ENCODE measurements at places on chromosomes 7 and 10.

- no peaks in the 10 kb centered on the region for H3K27me3 ChIP-seq
- H3K4me1 ChIP-seq: peaks cover 38% of the 10 kb centered on the region
Measured at GRCh38 chr7:123750389-123751230, 1.8 kb upstream of the WASL start.

- H3K4me3 ChIP-seq: no peak overlapping the region
- H3K27me3 ChIP-seq: no peaks in the 10 kb centered on the region
- H3K36me3 ChIP-seq: no peaks in the 10 kb centered on the region
- no peak overlapping the region for H3K27ac ChIP-seq
- DNase-seq: no peak
- H3K4me1 ChIP-seq: no peaks in the 10 kb centered on the region
Measured at GRCh38 chr7:90625051-90625450, 28.9 kb downstream of the CDK14 start.

DNA sequence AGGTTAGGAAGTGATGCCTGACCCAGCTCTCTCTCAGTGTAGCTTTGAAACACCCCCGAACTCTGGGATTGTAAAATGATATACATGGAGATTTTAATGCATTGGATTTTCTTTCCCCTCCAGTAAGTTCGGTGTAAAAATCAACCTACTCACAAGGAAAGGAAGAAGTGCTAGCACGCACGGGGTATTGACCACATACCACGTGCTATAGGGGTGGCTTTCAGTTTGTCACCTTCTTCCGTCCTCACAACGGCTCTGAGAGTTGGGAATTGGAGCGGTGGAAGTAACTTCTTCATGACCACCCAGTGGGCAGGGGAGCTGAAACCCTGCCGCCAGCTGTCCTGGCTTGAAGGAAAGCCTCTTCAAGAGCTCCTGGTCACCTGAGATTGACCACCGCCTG is 149.4 kb upstream of the PRR15 start:
- H3K27ac ChIP-seq: no peak overlapping the region
- no peaks in the 10 kb centered on the region for H3K4me1 ChIP-seq
- DNase-seq: no peak

DNA sequence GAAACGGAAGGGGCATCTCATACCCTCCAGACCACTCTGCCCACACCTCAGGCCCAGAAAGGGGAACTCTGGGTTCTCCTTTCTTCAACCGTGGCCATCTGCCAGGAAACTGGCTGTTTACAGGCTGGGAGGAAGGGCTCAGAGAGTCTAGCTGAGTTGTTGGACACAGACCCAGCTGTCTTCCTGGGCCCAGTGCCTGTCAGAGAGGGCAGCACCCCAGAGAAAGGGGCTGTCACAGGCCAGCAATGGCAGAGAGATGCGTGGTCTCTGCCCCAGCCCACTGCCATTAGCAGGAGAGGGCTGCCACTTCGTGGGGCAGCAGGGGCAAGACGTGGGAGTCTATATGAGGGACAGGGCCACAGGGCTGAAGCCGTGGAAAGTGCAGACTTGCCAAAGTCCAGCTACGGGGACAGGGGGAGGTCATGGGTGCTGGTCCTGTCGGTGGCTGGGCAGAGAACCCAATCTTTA is 11.0 kb downstream of the GRID1 start:
- H3K27ac ChIP-seq: no peak overlapping the region
- no peaks in the 10 kb centered on the region for H3K36me3 ChIP-seq
- peak; percentile 94 for DNase-seq
- peaks cover 2% of the 10 kb centered on the region for H3K27me3 ChIP-seq

- no peaks in the 10 kb centered on the region for H3K27me3 ChIP-seq
- no peak for DNase-seq
- no peaks in the 10 kb centered on the region for H3K4me1 ChIP-seq
- H3K4me3 ChIP-seq: no peak overlapping the region
- H3K36me3 ChIP-seq: no peaks in the 10 kb centered on the region
- H3K27ac ChIP-seq: no peak overlapping the region
Measured at GRCh38 chr7:118755067-118755625, 530.6 kb downstream of the ANKRD7 start.

DNA sequence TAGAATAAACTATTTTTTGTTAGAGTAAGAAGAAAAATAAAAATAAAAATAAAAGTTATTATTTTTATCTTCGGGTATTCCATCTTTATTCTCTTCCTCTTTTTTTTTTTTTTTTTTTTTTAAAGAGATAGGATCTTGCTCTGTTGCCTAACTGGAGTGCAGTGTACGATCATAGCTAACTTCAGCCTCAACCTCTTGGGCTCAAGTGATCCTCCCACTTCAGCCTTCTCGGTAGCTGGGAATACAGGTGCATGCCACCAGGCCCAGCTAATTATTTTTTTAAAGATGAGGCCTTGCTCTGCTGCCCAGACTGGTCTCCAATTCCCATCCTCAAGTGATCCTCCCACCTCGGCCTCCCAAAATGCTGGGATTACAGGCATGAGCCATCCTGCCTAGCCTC is 15.4 kb downstream of the STAM start:
- peak; percentile 42 for DNase-seq
- no peak overlapping the region for H3K27ac ChIP-seq
- H3K4me3 ChIP-seq: no peak overlapping the region
- peaks cover 24% of the 10 kb centered on the region for H3K36me3 ChIP-seq
- H3K27me3 ChIP-seq: no peaks in the 10 kb centered on the region
- H3K4me1 ChIP-seq: peaks cover 19% of the 10 kb centered on the region

DNA sequence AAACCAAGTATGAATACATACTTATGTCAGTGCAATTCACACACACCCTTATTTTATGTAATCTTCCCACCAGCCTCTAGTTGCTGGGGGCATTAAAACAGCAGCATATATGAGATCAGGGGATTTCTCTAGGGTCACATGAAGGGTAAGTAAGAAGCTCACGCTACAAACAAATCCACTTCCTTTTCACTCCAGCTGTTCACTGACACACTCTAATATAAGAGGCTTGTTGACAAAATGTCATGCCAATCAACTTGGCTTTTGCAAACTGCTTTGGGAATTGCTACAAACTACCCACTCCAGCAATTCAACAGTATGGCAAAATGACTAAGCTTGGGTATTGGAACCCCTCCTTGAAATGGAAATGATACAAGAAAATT is 10.3 kb downstream of the FAM3C start:
- H3K27ac ChIP-seq: no peak overlapping the region
- H3K27me3 ChIP-seq: no peaks in the 10 kb centered on the region
- H3K36me3 ChIP-seq: no peaks in the 10 kb centered on the region
- DNase-seq: peak; percentile 92

DNA sequence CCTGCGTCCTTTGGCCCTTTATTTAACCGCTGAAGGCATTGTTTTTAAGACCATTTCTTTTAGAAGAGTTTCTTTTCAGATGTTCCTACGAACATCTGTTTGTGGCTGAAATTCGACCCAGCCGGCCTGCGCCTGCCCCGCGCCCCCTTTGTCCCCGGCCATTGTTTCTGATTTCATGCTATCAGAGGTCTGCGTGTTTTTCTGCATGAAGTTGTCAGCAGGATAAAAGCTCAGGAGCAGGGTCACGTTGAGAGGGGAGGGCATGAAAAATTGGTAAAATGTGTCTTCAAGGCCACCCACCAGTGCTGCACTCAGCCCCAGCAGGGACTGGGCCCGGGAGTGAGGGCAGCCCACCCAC is 43.1 kb downstream of the NKX6-2 start:
- no peaks in the 10 kb centered on the region for H3K4me1 ChIP-seq
- peaks cover 16% of the 10 kb centered on the region for H3K36me3 ChIP-seq
- no peaks in the 10 kb centered on the region for H3K27me3 ChIP-seq
- no peak for DNase-seq
- H3K27ac ChIP-seq: no peak overlapping the region

DNA sequence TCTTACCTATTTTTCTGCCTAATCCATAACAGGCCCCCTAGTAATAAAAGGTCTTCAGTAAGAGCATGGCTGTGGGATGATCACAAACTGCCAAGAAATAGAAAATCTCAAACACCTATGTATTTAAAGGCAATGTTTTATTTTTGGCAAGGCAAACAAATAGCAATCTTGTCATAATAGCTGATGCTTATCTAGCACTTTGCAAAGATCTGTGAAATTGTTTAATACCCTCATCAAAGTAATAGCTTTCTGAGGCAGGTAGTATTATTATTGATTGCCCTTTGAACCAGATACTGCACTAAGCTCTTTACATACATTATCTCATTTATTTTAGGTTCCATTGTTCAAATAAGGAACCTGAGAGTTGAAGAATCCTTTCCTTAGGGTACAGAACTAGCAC is 1.6 kb upstream of the CADPS2 start:
- peaks cover 15% of the 10 kb centered on the region for H3K4me1 ChIP-seq
- H3K27ac ChIP-seq: no peak overlapping the region
- peaks cover 69% of the 10 kb centered on the region for H3K27me3 ChIP-seq
- no peaks in the 10 kb centered on the region for H3K36me3 ChIP-seq
- no peak overlapping the region for H3K4me3 ChIP-seq

DNA sequence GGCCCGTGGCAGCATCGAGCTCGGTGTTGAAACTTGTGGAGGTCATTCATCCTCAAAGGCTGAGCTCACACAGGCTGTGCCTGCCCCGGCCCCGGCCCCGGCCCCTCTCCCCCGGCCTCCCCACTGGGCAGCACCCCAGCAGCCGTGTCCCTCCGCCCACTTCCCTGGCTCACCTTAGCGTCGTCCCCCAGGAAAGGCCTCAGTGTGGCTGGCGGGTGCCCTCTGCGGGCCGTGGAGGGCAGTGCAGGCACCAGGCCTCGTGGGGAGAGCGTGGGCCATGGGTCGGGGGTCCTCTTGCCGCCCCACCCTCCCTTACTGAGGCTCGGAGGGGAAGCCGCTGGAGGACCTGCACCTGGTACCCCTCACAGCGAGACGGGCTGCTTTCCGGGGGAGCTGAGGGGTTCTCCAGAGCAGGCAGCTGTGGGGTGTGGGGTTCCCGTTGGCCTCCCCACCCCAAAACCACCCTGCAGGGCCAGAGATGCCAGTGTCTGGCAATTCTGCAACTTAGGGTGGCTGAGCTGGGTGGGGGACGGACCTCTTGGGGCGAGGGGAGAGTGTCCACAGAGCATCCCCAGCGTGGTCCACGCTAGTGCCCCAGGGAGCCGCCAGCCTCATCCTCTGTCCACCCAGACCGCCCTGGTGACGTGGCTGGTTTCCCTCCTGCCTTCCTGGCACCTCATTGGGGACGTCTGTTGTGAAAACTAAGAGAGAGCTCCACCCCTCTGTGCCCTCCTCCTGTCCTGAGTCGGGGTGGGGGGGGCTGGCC is 44.2 kb upstream of the DPYSL4 start:
- H3K36me3 ChIP-seq: no peaks in the 10 kb centered on the region
- H3K27me3 ChIP-seq: peaks cover 27% of the 10 kb centered on the region
- no peak for DNase-seq
- no peaks in the 10 kb centered on the region for H3K4me1 ChIP-seq

DNA sequence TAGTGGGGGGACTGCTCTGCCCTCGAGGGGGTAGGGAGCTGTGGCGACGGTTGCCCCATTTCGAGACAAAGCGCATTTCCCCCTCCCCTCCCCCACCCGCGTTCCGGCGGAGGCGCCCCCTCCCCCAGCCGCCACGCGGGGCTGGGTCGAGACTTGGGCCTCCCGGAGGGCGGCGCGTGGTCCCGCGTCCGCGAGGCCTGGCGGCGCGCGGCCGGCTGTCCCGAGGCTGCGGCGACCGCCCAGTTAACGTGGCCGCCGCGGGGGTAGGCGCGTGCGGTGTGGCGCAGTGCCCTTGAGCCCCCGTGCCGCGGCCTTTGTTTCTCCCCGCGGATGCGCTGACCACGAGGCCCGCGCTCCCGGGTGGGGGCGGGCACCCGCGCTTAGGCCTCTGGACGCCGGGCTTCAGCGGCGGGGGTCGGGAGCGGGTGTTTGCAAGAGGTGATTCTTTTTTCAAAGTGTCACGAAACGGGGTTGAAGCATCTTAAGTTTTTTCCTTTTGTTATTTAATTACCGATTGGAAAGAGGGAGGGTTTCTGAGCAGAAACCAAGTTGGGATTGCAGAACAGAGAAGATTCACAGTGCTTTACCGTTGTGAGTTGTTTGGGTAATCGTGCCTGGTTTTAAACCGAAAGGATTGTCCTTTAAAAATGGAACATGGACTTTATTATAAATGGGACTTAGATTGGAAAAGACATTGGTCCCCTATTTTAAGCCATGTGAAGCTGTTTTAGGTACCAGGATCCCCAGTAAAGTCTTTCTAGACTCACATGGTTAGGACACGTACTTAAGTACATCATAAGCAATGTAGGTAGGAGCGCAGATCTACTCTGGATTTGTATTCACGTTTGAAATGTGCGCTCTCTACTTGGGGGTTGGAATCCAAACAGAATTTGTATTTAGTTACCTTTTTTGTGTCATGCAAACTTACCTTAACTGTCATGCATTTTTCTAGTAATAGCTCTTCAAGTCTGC is 760 bp downstream of the CBX3 start:
- peaks cover 37% of the 10 kb centered on the region for H3K4me1 ChIP-seq
- DNase-seq: no peak
- H3K4me3 ChIP-seq: peak overlapping the region; percentile 100

GRCh38 chr7:157495594-157495993 is 158.8 kb downstream of the DNAJB6 start:
- DNase-seq: no peak
- no peaks in the 10 kb centered on the region for H3K4me1 ChIP-seq
- H3K36me3 ChIP-seq: no peaks in the 10 kb centered on the region
- H3K4me3 ChIP-seq: no peak overlapping the region
- H3K27me3 ChIP-seq: peaks cover 14% of the 10 kb centered on the region
- no peak overlapping the region for H3K27ac ChIP-seq

GRCh38 chr7:28106321-28106829 is 74.2 kb downstream of the JAZF1 start:
- DNase-seq: no peak
- no peak overlapping the region for H3K27ac ChIP-seq
- H3K36me3 ChIP-seq: no peaks in the 10 kb centered on the region
- no peaks in the 10 kb centered on the region for H3K4me1 ChIP-seq
- no peaks in the 10 kb centered on the region for H3K27me3 ChIP-seq
- H3K4me3 ChIP-seq: no peak overlapping the region

DNA sequence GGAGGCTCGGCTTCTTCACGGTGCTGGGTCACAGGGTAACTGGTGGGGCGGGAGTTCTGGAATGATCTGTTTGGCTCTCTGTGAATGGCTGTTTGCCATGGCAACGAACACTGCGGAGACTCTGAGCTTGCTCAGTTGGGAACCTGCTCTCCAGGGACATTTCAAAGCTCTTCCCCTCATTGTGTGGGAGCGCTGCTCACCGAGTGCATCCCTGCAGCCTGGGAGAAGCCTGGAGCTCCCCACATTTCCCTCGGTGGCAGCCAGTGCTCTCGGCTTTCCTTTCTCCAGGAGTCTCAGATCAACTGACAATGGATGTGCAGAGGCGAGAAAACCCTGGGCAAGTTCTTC is 57.6 kb upstream of the CACUL1 start:
- no peak overlapping the region for H3K27ac ChIP-seq
- H3K4me1 ChIP-seq: no peaks in the 10 kb centered on the region
- peaks cover 4% of the 10 kb centered on the region for H3K27me3 ChIP-seq
- no peaks in the 10 kb centered on the region for H3K36me3 ChIP-seq
- no peak overlapping the region for H3K4me3 ChIP-seq

All from common myeloid progenitor, CD34-positive (primary cell).